Osteocyte (in vitro differentiated cells): ENCODE measurements at places on chromosomes 11 and 22. TPM values are rescaled to one million over a fixed set of nuclear protein-coding genes. Genes with fewer than 3 reads are reported as not detected.

ISX gene
- not detected in 2 replicates for total RNA-seq

DNA sequence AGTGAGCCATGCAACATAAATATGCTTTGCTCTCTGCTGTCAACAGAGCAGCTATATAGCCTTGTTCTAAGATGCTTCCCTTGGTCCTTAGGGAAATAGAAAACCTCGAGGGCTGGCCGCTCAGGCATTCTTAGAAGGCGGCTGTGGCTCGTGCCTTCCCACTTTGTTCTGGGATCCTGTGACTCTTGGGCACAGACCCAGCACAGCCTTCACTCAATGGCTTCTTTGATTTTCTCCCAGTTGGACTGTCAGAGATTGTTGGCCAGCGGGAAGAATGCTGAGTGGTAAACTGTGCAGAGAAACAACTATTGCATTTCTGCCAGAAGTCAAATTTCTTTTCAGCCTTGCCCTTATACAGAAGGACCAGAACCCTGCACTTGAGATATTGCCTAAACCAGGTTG, 9.5 kb upstream of the MICAL2 start:
- H3K27me3 ChIP-seq: no peaks in the 10 kb centered on the region
- no peak for DNase-seq
- H3K27ac ChIP-seq: no peak overlapping the region
- peaks cover 25% of the 10 kb centered on the region for H3K4me1 ChIP-seq

GRCh38 chr11:109512680-109513079, 90.7 kb downstream of the C11orf87 start:
- no peaks in the 10 kb centered on the region for H3K36me3 ChIP-seq
- H3K27ac ChIP-seq: no peak overlapping the region
- no peaks in the 10 kb centered on the region for H3K27me3 ChIP-seq
- peaks cover 15% of the 10 kb centered on the region for H3K4me1 ChIP-seq
- H3K4me3 ChIP-seq: no peak overlapping the region
- no peak for DNase-seq

DNA sequence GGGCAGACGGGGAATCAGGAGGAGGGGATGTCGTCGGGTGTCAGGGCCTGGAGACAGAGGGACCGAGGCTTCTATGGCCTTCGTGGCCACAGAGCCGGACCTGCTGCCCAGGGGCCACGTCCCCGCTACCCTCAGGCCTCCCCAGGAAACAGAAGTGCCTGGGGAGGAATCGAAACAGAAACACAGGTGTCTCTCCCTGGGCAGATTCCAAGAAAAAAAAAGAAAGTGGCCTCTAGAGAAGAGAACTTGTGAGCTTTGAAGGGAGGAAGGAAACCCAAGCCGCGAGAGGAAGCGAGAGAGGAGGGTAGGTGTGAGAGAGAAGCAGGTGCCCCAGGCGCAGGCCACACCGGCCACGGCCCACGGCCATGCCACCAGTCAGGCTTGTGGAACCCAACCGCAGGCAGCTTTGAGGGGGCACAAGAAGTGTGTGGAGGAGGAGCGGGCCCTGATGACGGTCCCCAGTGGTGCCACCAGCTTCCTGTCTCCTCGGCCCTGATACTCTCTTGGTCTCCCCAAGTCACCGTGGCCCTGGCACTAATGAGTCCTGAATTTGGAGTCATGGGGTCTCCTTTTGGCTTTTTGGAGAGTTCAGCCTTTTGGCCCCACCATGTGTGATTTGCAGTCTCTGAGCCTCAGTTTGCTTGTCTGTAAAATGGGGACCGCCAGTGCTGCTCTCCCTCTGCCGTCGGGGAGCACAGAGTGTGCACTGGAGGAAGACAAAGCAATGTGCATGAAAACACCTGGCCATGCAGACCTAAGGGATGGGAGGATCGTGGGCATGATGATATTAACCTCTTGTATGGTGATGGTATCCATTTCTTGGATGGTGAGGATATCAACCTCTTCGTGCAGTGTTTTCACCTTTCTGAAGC, 25.2 kb downstream of the LIF start:
- no peak overlapping the region for H3K4me3 ChIP-seq
- no peaks in the 10 kb centered on the region for H3K36me3 ChIP-seq
- H3K27ac ChIP-seq: no peak overlapping the region
- peaks cover 43% of the 10 kb centered on the region for H3K4me1 ChIP-seq
- no peaks in the 10 kb centered on the region for H3K27me3 ChIP-seq

C1QTNF4 gene
- 0.37 and 0.51 TPM in 2 replicates for total RNA-seq

DNA sequence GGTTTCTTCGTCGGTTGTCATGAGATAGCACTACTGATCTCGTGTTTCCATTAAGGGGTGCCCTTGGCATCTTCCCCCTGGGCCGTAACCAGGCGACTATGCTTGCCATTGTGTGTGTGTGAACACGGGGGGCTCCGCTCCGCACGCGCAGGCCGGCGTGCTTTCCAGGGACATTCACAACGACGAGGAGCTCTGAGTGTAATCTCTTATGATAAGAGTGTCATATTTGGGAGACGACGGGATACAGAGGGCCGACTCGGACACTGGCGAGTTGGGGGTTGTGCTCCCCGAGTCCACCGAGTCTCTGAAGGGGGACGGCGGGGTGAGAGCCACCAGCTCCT, 170.9 kb upstream of the CTSC start:
- H3K4me3 ChIP-seq: no peak overlapping the region
- H3K4me1 ChIP-seq: peaks cover 4% of the 10 kb centered on the region
- no peak overlapping the region for H3K27ac ChIP-seq
- no peaks in the 10 kb centered on the region for H3K36me3 ChIP-seq
- H3K27me3 ChIP-seq: peaks cover 75% of the 10 kb centered on the region

AKIP1 gene
- 28.8 and 32.6 TPM in 2 replicates for total RNA-seq

TSPAN18 gene
- total RNA-seq: 13.4 and 14.2 TPM in 2 replicates

DNA sequence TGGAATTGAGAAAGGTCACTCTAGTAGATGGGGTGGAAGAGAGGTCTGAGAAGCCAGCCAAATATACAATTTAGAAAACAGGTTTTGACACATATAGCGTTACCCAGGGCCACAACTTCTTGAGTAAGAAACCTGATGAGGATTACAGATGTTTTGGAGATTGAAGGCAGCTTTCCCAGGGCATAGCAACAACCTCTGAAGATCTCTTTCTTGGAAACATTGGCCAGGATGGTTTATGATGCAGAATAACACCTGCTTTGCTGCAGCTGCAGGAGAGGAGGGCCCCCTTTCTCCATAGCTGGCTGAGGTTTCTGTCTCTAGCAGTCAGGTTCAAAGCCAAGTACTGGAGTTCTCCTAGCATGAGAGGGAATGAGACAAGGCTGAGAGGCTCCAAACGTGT, 75.1 kb upstream of the NUP50 start:
- no peak for DNase-seq
- H3K4me3 ChIP-seq: no peak overlapping the region
- H3K27ac ChIP-seq: no peak overlapping the region
- no peaks in the 10 kb centered on the region for H3K36me3 ChIP-seq
- H3K4me1 ChIP-seq: peaks cover 4% of the 10 kb centered on the region
- H3K27me3 ChIP-seq: peaks cover 14% of the 10 kb centered on the region

FGF4 gene
- total RNA-seq: 0.26 and 0.40 TPM in 2 replicates

DNA sequence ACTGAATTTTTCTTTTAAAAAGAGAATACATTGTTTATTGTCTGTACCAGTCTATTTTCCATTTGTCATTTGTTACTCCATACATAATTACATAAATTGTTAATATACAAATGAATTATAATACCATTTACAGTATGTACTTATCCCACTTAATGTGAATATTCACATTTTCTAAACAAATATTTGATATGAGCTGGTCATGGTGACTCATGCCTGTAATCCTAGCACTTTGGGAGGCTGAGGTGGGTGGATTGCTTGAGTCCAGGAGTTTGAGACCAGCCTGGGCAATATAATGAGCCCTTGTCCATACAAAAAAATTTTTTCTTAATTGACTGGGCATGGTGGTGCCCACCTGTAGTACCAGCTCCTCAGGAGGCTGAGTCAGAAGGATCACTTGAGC, 6.8 kb downstream of the SC5D start:
- no peak overlapping the region for H3K27ac ChIP-seq
- no peak for DNase-seq
- H3K27me3 ChIP-seq: no peaks in the 10 kb centered on the region
- peaks cover 5% of the 10 kb centered on the region for H3K36me3 ChIP-seq

GSTT2B gene
- total RNA-seq: not detected in 2 replicates

DNA sequence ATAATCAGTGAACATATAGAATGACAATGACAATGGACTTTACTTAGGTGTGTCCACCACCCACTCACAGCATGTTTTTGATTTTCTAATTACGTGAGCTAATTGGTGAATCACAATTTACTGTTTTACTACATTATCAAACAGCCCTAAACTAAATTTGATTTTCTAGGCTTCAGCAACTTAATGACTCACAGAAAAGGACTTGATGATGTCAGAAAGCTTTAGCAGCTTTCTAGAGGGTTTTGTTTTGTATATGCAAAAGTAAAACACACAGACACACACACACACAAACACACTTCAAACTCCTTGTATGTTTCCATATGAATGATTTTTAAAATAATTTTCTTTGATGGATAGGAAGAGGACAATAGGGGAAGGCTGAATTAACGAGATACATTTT, 878.6 kb upstream of the CCDC90B start:
- H3K4me1 ChIP-seq: no peaks in the 10 kb centered on the region
- H3K36me3 ChIP-seq: no peaks in the 10 kb centered on the region
- H3K27me3 ChIP-seq: no peaks in the 10 kb centered on the region
- no peak overlapping the region for H3K27ac ChIP-seq
- H3K4me3 ChIP-seq: no peak overlapping the region

DNA sequence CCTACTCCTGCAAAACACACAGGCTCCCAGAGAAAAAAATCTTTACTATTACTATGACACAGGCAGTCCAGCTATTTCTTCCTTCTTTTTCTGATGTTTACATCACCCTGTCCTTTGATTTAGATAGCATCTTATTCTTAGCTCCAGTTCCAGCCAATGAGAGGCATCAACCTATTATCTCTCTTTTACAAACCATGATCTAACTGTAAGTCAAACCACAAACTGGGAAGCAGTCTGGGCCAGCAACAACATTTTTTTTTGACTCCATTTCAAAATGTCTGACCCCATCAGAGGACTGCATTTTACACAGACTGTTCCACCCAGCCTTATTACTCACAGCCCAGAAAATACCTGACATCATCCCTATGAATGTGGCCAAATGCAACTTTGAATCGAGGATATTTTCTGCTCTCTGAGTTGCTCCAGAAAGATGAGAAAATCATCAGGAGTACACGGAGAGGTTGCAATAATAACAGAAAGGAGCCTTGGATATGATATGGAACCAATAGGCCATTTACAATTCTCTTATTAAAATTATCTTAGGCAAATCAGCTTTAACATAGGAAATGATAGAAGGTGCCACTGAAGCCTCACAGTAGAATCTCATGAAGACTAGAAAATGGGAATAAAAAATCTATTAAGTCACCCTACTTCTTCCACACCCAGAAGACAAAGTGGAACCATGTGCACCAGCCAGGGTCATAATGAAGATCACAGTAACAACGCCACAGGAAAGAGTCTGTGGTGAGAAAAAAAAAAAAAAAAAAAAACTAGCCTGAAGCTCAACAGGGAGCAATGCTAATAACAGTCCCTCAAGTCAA, 21.2 kb downstream of the TBRG1 start:
- no peaks in the 10 kb centered on the region for H3K27me3 ChIP-seq
- H3K27ac ChIP-seq: no peak overlapping the region
- no peak for DNase-seq
- H3K36me3 ChIP-seq: no peaks in the 10 kb centered on the region
- no peak overlapping the region for H3K4me3 ChIP-seq

UPK2 gene
- total RNA-seq: 0.42 and 0.86 TPM in 2 replicates

OR8D4 gene
- not detected in 2 replicates for total RNA-seq

DNA sequence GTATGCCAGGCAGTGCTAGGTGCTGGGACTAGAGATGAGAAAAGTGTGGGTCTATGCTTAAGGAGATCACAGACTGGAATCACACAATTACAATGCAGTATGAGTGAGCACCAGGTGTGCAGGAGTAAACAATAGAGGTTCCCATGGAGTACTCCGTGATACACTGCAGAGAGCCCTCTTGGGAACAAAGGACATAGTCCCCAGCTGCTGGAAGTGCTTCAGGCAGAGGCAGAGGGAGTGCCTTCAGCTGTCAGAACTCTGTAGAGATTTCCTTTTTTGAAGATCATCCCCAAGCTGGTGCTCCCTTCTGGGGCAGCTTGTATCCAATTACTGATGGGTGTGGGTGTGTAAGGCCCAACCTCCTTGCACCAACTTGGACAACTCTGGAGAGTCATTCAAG, 143.5 kb upstream of the PLET1 start:
- DNase-seq: no peak
- no peaks in the 10 kb centered on the region for H3K36me3 ChIP-seq
- no peak overlapping the region for H3K27ac ChIP-seq

CDON gene
- 24.4 and 29.4 TPM in 2 replicates for total RNA-seq

DNA sequence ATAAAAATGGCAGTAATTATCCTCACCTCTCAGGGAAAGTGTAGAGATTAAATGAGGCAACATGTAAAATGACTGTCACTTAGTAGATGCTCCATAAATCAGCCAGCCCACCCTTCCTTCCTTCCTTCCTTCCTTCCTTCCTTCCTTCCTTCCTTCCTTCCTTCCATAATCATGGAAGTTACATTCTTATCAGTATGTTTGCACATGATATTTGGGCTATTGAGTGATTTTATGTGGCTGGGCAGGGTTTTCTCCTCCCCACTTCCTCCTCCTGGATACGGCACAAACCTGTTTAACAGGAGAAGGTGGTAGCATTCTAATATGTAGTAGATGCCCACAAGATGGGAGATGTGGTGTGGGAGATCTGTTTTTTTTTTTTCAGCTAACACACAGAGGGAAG, 11.9 kb downstream of the LYVE1 start:
- H3K4me3 ChIP-seq: no peak overlapping the region
- H3K27ac ChIP-seq: no peak overlapping the region
- H3K4me1 ChIP-seq: no peaks in the 10 kb centered on the region
- no peak for DNase-seq
- peaks cover 2% of the 10 kb centered on the region for H3K27me3 ChIP-seq
- H3K36me3 ChIP-seq: no peaks in the 10 kb centered on the region

RFPL1 gene
- total RNA-seq: not detected in 2 replicates

- peak overlapping the region; percentile 65 for H3K27ac ChIP-seq
- H3K36me3 ChIP-seq: peaks cover 19% of the 10 kb centered on the region
- H3K4me3 ChIP-seq: peak overlapping the region; percentile 70
- no peak for DNase-seq
Observed at GRCh38 chr11:67582011-67582410, 1.6 kb upstream of the GSTP1 start.

VPS26B gene
- 54.3 and 58.8 TPM in 2 replicates for total RNA-seq

MMP1 gene
- total RNA-seq: not detected in 2 replicates

- H3K4me1 ChIP-seq: peaks cover 30% of the 10 kb centered on the region
- H3K27me3 ChIP-seq: no peaks in the 10 kb centered on the region
- no peak for DNase-seq
- peak overlapping the region; percentile 20 for H3K4me3 ChIP-seq
- H3K27ac ChIP-seq: peak overlapping the region; percentile 49
Observed at GRCh38 chr11:92295175-92296137, 70.8 kb downstream of the FAT3 start.

GRCh38 chr11:130801333-130802122, 114.8 kb downstream of the SNX19 start:
- no peaks in the 10 kb centered on the region for H3K36me3 ChIP-seq
- peak overlapping the region; percentile 23 for H3K27ac ChIP-seq
- peaks cover 30% of the 10 kb centered on the region for H3K4me1 ChIP-seq

GRCh38 chr11:69711822-69712801, 8.3 kb upstream of the FGF19 start:
- DNase-seq: no peak
- peak overlapping the region; percentile 27 for H3K27ac ChIP-seq
- H3K4me3 ChIP-seq: no peak overlapping the region
- peaks cover 20% of the 10 kb centered on the region for H3K27me3 ChIP-seq
